ENCODE measurements at places on chromosomes 12 and 14.
A peak's percentile ranks its signal among the peaks of the same experiment; 100 is the strongest.

GRCh38 chr12:16756833-16757555, 151.0 kb upstream of the LMO3 start:
- DNase-seq = no peak

GRCh38 chr12:52782502-52782901, 5.4 kb upstream of the KRT76 start:
- no peak for DNase-seq

- DNase-seq = no peak
Observed at GRCh38 chr12:124599074-124599999, 31.9 kb upstream of the NCOR2 start.

DNA sequence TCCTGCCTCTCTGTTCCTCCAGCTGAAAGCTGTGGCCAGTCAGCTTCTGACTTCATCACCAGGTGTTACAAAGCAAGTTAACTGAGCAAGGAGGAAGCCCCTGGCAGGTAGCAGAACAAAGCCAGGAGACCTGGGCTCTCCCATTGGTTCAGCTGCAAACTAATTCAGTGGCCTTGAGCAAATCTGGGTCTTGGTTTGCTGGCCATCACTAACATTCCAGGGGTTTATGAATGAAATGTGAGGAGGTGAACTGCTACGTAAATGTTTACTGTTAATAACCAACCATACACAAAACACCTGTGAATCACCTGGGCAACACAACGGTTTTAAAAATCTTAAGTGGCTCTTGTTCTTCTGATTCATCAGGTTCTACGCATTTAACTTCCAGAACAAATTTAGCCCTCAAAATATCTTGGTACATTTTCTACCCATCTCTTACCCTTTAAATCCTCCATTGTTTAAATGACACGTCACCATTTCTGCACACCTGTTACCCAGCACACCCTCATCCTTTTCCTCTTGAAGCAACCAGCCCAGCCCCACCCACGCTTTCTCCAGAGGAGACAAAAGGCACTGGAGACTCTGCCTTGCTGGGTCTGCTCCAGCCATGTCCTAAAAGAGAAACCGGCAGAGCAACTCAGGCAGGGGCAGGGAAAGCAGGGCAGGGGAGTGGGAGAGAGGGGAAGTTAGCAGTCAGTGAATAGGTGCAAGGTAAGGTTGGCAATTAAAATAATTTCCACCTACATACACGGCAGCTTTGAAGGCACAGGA, 49.3 kb upstream of the TSPAN11 start:
- DNase-seq = no peak

DNA sequence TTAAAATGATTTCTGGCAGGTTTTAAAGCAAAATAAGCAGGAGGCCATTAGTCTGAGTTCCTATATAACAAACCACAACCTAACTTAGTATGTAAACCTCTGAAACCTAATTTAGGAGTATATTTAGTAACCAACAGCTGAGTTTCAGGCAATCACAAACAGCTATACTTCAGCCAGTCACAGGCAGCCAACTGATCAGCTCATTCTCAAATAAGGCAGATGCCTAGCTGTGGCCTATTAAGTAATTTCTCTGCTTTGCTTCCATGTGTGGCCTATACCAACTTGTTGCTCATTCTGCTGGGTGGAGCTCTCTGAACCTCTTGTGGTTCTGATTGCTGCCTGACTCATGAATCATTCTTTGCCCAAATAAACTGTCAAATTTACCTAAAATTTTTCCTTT, 408.9 kb upstream of the FBXO33 start:
- DNase-seq = peak; percentile 46

- peak; percentile 11 for DNase-seq
Observed at GRCh38 chr12:126069549-126070165, 1004.4 kb downstream of the AACS start.

GRCh38 chr12:944211-944610, 5.3 kb downstream of the RAD52 start:
- DNase-seq = no peak

DNA sequence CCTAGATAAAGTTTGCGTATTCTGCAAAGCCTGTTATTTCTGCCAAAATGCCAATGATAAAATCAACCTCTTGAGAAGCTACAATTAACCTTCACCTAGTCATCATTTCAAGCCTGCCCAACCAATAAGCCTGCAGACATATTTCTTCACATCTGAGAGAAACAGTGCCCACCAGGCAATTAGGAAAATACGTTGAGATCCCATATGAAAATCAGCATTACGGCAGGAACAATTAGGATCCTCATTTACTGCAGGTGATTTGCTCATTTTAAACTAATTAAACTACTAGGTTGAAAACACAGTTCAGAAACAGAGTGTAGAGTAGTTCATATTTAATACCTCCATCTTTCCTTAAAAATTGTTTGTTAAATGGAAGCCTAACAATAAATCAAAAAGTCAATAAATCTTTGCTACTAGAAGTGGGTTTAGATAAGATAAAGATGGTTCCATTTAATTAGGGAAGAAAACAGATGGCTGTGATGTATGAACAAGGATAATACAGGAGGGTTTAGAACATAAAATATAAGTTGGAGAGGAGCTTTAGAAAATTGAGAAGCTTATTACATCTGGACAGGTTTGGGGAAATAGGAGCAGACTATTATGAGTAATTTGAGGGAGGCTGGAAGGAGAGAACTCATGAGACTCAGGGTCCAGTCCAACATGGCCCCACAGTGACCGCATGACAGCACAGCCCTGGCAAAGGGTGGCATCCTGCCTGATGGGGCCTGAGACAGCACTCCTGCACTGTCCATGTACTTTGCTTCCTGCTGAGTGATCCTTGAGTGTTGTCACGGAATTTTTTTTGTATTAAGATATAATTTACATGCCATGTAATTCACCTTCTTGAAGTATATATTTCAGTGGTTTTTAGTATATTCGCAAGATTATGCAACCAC, 26.9 kb upstream of the PYGL start:
- no peak for DNase-seq

DNA sequence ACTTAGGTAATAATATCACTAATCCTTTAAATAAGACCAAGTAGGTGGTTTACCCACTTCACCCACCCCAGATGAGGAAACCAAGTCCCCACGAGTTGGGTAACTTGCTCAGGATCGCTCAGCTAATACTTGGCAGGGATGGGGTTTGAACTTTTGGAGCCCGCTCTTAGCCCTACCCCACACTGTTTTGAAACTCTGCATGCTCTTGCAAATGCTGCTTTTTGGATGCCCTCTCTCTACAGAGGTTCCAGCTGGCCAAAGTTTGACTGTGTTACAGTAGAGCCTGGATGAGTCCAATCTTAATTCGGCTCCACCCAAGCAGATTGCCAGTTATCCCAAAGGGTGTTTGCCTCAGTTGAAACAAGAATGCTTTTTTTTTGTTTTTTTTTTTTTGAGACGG, 6.8 kb downstream of the PLEKHG3 start:
- no peak for DNase-seq

DNA sequence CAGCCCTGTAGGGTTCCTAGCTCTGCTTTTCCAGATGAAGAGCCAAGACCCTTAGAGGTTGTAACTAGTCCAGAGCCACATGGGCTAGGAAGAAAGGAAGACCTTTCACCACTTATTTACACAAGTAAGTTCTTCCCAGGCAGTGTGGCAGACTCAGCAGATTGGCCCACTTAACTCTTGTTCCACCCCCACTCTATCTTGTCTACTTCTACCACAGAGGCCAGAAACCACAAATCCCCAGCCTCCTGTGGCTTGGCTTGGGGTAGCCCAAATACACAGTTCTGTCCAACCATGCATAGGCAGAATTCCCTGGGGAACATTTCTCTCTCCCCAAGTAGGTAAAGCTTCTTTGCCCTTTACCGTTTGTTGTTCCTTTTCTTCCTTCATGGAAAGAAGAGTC, 383.5 kb downstream of the RGS6 start:
- DNase-seq = no peak

Measured in non-pigmented ciliary epithelial cell (primary cell).